ENCODE measurements at places on chromosomes 7 and 10. TPM values are rescaled to one million over a fixed set of nuclear protein-coding genes. Genes with fewer than 3 reads are reported as not detected.

DNA sequence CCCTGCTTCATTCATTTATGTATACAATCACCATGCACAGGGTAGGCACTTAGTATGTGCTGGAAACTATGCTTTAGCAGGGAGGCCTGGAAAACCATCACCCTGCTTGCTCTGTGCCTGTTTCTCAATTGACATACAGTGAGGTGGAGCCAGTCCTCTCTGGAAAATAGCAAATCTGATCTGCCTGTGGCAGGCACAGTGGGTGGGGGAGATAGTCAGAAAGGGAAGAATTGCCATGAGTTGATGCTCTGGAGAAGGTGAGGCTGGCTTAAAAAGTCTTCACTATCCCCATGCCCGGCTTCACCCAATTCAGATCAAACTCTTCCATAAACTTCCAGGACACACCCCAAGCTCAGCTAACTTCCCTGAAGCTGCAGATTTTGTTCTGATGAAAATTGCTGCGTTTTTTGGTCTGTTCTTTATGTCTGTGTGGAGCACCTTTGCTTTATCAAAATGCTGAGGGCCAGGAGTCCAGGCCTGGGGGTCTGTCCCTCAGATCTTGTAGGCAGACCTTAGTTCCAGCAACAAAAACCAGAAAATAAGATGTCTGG, 84.8 kb downstream of the ANK3 start:
- no peak overlapping the region for H3K27ac ChIP-seq
- no peaks in the 10 kb centered on the region for H3K4me1 ChIP-seq
- no peaks in the 10 kb centered on the region for H3K36me3 ChIP-seq
- no peak overlapping the region for H3K4me3 ChIP-seq
- no peak for DNase-seq

GRCh38 chr7:50739744-50740435, 42.8 kb downstream of the GRB10 start:
- peak overlapping the region; percentile 26 for H3K27ac ChIP-seq
- peaks cover 18% of the 10 kb centered on the region for H3K4me1 ChIP-seq
- H3K4me3 ChIP-seq, result no peak overlapping the region
- no peaks in the 10 kb centered on the region for H3K36me3 ChIP-seq

- DNase-seq, result no peak
- no peak overlapping the region for H3K4me3 ChIP-seq
- H3K36me3 ChIP-seq, result peaks cover 7% of the 10 kb centered on the region
- peaks cover 57% of the 10 kb centered on the region for H3K4me1 ChIP-seq
Measured at GRCh38 chr7:150787321-150788281, 12.6 kb downstream of the TMEM176B start.

- H3K27me3 ChIP-seq, result no peaks in the 10 kb centered on the region
- DNase-seq, result no peak
- H3K4me1 ChIP-seq, result no peaks in the 10 kb centered on the region
- no peaks in the 10 kb centered on the region for H3K36me3 ChIP-seq
- no peak overlapping the region for H3K27ac ChIP-seq
Measured at GRCh38 chr10:37865957-37866803, 8.8 kb upstream of the ZNF248 start.

- H3K4me3 ChIP-seq, result no peak overlapping the region
- H3K4me1 ChIP-seq, result no peaks in the 10 kb centered on the region
- no peak for DNase-seq
- H3K27ac ChIP-seq, result no peak overlapping the region
Measured at GRCh38 chr10:290026-290725, 154.9 kb downstream of the ZMYND11 start.

DNA sequence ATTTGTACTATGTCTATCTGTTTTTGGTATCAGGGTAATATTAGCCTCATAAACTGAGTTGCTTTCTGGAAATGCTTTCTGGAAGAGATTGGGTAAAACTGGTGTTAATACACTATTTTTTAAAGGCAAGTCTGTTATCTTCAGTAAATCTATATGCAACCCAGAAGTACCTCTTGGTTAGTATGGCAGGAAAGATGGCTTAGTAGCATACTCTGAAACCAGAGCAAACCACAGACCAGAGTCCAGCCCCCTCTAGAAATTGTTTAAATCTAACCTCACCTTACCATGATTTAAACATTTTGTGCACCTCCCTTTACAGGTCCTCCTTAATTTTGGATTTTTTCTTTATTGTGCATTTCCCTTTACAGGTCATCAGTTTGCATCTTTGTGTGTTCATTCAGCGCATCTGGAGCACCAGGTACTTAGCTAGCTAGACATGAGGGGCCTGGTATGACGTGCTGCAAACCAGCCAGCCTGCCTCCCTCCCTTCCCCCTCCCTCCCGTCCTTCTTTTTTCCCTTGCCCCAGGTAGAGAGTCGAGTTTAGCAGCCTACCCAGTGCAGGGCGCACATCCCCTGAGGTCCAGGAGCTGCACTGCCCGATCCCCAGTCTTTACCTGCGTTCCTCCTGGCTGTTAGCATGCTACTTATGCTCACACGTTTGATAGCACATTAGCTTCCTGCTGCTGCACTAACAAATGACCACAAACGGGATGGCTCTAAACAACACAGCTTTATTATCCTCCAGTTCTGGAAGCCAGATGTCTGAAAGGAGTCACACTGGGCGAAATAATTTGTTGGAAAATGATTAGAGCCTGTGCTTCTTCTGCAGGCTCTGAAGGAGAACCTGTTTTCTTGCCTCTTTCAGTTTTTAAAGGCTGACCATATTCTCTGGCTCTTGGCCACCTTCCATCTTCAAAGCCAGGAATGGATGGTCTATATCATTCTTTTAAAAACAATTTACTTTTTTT, 299.9 kb upstream of the HABP2 start:
- DNase-seq, result no peak
- H3K4me1 ChIP-seq, result no peaks in the 10 kb centered on the region
- no peak overlapping the region for H3K4me3 ChIP-seq
- no peaks in the 10 kb centered on the region for H3K27me3 ChIP-seq

DNA sequence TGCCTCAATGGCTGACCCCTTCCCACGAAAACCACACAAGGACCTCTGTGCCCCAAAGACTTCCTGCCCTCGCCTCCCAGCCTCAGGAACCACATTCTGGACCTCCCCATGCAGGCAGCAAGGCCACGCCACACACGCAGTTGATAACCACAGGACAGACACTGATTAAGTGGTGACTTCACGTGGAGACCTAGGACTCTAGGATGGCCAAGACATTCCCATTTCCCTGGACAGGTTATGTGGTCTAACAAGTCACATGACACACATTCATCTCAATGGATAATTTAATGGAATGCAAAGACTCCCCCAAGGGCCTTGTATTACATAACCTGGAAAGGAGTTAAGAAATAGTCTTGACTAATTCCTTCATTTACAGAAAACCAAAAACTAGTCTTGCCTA, 110.2 kb downstream of the LARP4B start:
- peaks cover 99% of the 10 kb centered on the region for H3K36me3 ChIP-seq
- no peak for DNase-seq
- H3K27me3 ChIP-seq, result no peaks in the 10 kb centered on the region
- H3K27ac ChIP-seq, result no peak overlapping the region
- H3K4me1 ChIP-seq, result peaks cover 18% of the 10 kb centered on the region

- peaks cover 49% of the 10 kb centered on the region for H3K36me3 ChIP-seq
- H3K4me1 ChIP-seq, result no peaks in the 10 kb centered on the region
- DNase-seq, result no peak
- H3K27ac ChIP-seq, result no peak overlapping the region
Measured at GRCh38 chr10:127415901-127416581, 133.1 kb upstream of the NPS start.

- H3K36me3 ChIP-seq, result peaks cover 6% of the 10 kb centered on the region
- no peak for DNase-seq
- no peak overlapping the region for H3K27ac ChIP-seq
Measured at GRCh38 chr7:66125052-66125694, 10.5 kb downstream of the CRCP start.

- H3K36me3 ChIP-seq, result peaks cover 23% of the 10 kb centered on the region
- no peaks in the 10 kb centered on the region for H3K27me3 ChIP-seq
- no peak overlapping the region for H3K4me3 ChIP-seq
- H3K4me1 ChIP-seq, result no peaks in the 10 kb centered on the region
Measured at GRCh38 chr7:76016191-76016947, 22.0 kb upstream of the TMEM120A start.

GRCh38 chr7:30526163-30526562, 21.5 kb upstream of the GGCT start:
- H3K4me1 ChIP-seq, result no peaks in the 10 kb centered on the region
- H3K4me3 ChIP-seq, result no peak overlapping the region
- no peak overlapping the region for H3K27ac ChIP-seq
- H3K27me3 ChIP-seq, result no peaks in the 10 kb centered on the region
- H3K36me3 ChIP-seq, result no peaks in the 10 kb centered on the region
- no peak for DNase-seq

GRCh38 chr7:15765753-15766152, 79.3 kb upstream of the MEOX2 start:
- no peak overlapping the region for H3K27ac ChIP-seq
- H3K4me3 ChIP-seq, result no peak overlapping the region
- no peaks in the 10 kb centered on the region for H3K36me3 ChIP-seq

DNA sequence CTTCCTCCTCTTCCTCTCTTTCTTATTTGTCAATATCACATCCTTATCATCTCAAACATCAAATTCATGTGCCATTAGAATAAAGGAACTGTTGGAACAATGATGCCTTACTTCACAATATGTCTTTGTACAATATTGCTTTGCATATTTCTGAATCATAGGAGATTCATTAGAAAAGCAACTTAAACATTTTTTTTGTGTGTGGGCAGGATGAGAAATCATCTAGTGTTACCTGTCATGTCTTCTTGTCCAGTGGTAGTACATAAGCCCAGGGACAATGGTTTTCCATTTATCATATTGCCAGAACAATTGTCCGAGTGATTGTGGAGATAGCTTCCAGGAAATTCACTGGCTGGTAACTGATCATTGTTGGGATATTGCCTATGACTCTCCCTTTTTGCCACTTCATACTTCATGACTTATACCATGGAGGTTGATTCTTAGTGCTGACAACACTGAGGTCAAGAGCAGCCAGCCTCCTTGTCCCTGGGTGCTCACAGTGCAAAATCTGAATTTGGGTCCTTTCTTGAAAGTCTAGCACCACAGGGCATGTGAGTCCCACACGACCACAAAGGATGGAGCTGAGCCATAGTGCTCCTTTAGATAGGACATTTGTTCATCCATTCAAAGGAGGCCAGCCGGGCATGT, 215.0 kb downstream of the MDFIC start:
- H3K36me3 ChIP-seq, result no peaks in the 10 kb centered on the region
- no peak overlapping the region for H3K27ac ChIP-seq
- no peak overlapping the region for H3K4me3 ChIP-seq

DNA sequence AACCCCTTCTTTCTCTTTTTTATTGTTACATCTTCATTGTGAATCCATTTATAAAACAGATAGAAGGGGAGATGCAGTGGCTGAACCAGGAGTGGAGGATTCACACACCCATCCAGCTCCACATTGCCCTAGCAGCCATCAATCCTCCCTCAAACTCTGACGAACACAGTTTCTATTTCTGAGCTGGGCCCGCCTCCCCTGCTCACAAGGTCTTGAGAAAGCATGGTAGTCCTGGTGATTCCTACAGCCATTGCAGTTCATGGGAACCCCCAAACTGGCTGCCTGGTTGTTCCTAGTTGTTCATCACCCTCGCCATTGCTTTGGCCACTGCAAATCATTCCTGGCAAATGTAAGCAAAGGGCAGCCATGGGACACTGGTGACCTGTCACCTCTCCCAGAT, 258.5 kb upstream of the AOAH start:
- H3K4me1 ChIP-seq, result peaks cover 20% of the 10 kb centered on the region
- DNase-seq, result no peak
- no peak overlapping the region for H3K27ac ChIP-seq
- no peak overlapping the region for H3K4me3 ChIP-seq
- no peaks in the 10 kb centered on the region for H3K27me3 ChIP-seq
- H3K36me3 ChIP-seq, result no peaks in the 10 kb centered on the region

- no peaks in the 10 kb centered on the region for H3K27me3 ChIP-seq
- no peaks in the 10 kb centered on the region for H3K4me1 ChIP-seq
- no peak overlapping the region for H3K4me3 ChIP-seq
Measured at GRCh38 chr10:99793819-99794218, 11.4 kb downstream of the ABCC2 start.

- H3K36me3 ChIP-seq, result peaks cover 6% of the 10 kb centered on the region
- no peak overlapping the region for H3K4me3 ChIP-seq
- no peaks in the 10 kb centered on the region for H3K27me3 ChIP-seq
- H3K27ac ChIP-seq, result no peak overlapping the region
- DNase-seq, result no peak
- peaks cover 31% of the 10 kb centered on the region for H3K4me1 ChIP-seq
Measured at GRCh38 chr10:92207061-92207460, 83.8 kb downstream of the CPEB3 start.

DNA sequence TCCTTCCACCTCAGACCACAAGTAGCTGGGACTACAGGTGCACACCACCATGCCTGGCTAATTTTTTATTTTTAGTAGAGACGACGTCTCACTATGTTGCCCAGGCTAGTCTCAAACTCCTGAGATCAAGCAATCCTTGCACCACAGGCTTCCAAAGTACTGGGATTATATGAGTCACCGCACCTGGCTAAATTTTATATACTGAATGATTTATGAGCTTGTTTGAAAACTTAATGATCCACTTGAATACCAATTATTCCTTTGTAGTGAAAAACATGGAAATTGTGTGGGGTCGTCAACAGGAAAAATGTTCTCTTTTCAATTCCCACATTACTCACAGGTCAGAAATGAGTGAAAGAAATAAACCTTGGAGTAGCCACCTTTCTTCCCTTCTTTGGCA, 31.3 kb downstream of the RAPGEF5 start:
- no peak overlapping the region for H3K4me3 ChIP-seq
- H3K36me3 ChIP-seq, result no peaks in the 10 kb centered on the region
- H3K27ac ChIP-seq, result no peak overlapping the region
- DNase-seq, result no peak
- no peaks in the 10 kb centered on the region for H3K27me3 ChIP-seq

GRCh38 chr10:3119796-3120459, 52.6 kb downstream of the PFKP start:
- H3K4me3 ChIP-seq, result no peak overlapping the region
- DNase-seq, result no peak

Gene GALNT17
- 6.6 TPM for total RNA-seq

Gene CD36
- 141 TPM for total RNA-seq

Gene R3HCC1L
- total RNA-seq, result 14.4 TPM

Gene LRRC4
- 12.8 TPM for total RNA-seq

Gene TFR2
- total RNA-seq, result 0.35 TPM

Gene PPP1R3C
- total RNA-seq, result 10.8 TPM

Gene RBP3
- total RNA-seq, result not detected

Gene LRRC18
- 3.3 TPM for total RNA-seq

Gene PKD1L1
- total RNA-seq, result 0.59 TPM

Gene INPP5F
- total RNA-seq, result 16.0 TPM

Gene GPR15LG
- total RNA-seq, result not detected

Gene AMPH
- total RNA-seq, result 1.2 TPM

Gene CBX3
- 94.3 TPM for total RNA-seq

Gene ZNF239
- total RNA-seq, result 2.1 TPM

Gene CRYGN
- not detected for total RNA-seq

Gene TDRD1
- 0.09 TPM for total RNA-seq

Measured in lower lobe of right lung (tissue), 2 donors.